ENCODE measurements at places on chromosomes 1 and 21.
A peak's percentile ranks its signal among the peaks of the same experiment; 100 is the strongest.

DNA sequence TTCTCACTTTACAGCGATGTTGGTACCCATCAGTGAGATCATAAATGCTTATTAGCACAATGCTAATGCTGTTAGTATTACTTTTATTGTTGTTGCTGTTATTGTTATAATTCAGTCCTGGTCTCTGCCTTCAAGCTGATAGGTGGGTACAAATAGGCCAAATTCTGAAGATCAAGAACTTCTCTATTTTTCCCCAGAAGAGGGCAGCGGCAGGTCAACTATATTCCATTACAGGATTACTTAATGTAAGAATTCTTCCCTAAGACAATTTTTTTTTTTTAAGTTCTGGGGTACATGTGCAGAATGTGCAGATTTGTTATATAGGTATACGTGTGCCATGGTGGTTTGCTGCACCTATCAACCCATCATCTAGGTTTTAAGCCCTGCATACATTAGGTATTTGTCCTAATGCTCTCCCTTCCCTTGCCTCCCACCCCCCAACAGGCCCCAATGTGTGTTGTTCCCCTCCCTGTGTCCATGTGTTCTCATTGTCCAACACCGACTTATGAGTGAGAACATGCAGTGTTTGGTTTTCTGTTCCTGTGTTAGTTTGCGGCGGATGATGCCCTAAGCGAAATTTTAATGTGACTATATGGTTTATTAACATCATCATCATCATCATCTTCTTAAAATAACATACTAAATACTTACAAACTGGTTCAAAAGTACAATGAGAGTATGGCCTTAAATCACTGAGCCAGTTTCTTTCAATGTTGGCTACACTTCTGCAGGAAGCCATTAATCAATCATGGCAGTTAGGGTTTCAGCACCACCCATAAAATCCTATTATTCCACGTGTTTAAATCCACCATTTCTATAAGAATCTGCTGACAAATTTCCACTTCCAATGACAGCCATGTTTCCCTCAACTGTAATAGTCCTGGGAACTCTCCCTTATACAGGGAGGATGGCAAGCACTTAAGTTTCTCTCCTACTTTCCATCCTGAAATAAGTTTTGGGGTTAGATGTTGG is 19.2 kb downstream of the SLC19A2 start:
- DNase-seq, result peak; percentile 32

DNA sequence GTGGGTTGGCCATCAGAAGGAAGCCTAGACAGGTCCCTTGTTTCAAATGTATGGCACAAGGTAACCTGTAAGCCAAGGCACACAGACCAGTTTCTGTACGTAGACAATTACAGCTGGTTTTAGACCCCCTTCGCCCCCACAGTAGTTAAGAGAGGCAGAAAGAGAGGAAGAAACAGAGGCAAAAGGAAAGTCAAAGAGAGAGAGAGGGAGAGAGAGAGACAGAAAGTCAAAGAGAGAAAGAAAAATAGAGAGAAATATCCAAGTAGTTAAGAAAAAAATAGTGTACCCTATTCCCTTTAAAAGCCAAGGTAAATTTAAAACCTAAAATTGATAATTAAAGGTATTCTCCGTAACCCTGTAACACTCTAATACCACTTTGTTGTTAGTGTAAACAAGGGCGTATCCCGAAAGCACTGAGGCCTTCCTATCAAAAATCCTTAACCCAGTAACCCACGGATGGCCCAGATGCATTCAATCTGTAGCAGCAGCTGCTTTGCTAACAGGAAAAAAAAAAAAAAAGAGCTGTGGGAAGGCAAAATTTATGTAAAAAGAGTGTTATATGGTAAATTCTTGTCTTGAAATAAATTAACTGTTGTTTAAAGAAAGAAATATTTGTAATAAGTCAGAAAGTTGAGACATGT is 49.4 kb downstream of the ADCY10 start:
- no peak for DNase-seq

- DNase-seq, result no peak
These were observed 64.4 kb downstream of the HSPA13 start for GRCh38 chr21:14318578-14318977.

DNA sequence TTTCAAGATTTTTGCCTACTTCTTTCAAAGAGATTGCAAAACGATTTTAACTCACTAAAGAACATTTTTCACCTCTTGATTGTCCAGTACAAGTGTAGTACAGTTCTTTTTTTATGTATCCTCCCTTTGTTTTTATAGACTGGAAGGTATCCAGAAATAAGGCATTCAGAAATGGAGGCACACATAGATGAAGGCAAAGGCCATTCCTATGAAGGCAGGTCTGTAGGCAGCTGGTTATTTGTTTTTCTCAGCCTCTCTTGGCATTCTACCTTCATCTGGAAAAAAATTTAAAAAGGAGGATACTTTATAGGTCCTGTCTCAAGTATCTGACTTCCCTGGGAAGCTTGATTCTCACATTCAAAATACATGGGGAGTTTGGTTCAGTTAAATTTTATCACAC is 18.6 kb upstream of the SLC16A1 start:
- DNase-seq, result no peak

GRCh38 chr1:34163792-34164731 is 968 bp downstream of the CSMD2 start:
- no peak for DNase-seq

Data from midbrain (tissue), 1 donor.